Glutamatergic neuron (in vitro differentiated cells): ENCODE measurements at places on chromosomes 3 and 15. TPM values are rescaled to one million over a fixed set of nuclear protein-coding genes. Genes with fewer than 3 reads are reported as not detected.

Gene C3orf22
- total RNA-seq: not detected

Gene COL6A5
- total RNA-seq: not detected

- no peak for DNase-seq
Measured at GRCh38 chr3:138011722-138012121, 1.8 kb downstream of the CLDN18 start.

DNA sequence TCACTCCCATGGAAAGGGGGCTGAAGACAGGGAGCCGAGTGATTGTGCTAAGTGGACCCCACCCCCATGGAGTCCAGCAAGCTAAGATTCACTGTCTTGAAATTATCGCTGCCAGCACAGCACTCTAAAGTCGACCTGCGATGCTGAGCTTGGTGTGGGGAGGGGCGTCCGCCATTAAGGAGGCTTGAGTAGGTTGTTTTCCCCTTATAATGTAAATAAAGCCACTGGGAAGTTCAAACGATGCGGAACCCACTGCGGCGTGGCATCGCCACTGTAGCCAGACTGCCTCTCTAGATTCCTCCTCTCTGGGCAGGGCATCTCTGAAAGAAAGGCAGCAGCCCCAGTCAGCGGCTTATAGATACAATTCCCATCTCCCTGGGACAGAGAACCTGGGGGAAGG lies 10.9 kb upstream of the SRGAP3 start:
- DNase-seq: no peak

DNA sequence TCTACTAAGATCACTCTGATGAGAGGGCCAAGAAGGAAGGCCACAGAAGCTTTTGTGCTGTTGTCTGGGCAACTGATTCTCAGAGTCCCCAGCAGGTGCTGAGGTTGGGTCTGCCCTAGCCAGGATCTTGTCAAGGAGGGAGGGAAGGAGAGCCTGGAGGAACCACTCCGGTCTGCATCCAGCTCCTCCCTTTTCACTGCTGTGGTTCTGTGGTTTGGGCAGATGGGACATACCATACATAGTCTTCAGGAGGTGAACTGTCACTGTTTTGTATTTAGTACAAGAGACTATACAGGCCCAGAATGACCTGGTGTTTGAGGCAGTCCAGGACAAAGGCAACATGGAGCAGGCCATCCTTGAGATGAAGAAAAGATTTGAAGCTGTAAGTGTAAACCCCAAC lies 21.9 kb downstream of the C3orf62 start:
- no peak for DNase-seq

DNA sequence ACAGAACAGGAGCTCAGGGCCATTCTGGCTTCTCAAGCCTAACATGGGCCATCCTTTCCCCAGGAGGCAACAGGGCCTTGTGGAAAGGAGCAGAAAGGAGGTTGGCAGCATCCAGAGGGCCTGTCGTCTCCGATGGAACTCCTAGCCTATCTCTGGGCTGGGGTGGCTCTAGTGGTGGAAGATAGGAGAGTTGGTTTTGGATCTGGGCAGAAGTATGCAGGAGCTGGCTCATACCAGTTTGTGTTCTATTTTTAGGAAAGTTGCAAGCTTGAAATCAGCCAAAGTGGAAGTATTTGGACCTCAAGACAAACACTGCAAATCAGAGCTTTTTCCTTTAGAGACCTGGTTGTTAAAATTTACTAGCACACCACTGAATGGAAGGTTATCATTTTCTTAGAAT lies 35.4 kb upstream of the XCR1 start:
- DNase-seq: no peak

DNA sequence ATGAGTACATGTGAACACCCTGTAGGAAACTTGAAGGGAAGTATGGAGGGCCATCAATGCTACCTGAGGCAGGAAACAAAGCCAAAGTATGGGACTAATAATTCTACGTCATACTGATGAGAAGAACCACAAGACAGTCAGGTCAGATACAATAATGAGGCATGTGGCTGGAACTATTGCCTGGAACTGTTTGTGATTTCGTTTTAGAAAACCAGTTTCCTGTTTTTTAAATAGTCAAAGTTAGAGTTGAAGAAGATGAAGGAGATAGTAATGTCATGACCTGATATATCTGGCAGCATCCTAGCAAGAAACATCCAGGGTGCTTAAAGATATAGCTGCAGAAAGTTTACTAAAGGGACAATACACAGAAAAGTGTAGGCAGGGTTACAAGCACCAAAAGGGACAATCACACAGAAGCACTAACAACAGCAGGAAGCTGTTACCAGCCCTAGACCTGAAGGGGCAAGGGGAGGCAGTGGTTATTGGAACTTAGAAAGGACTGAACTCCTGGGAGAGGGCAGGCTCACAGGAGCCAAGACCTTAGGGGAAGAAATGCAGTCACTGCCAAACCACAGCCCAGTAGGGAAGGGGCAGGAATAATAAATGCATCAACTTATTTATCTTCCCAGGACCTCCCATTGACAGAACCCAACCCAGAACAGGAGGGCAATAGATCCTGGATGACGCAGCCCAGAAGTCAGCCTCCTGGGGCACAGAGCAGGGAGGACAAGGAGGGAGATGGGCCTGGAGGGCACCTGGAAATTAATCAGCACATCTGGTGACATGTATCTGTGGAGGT lies 302.1 kb upstream of the STT3B start:
- DNase-seq: no peak
